Stimulated activated CD8-positive, alpha-beta memory T cell treated with anti-CD3 and anti-CD28 coated beads, Interleukin-4, amount 100 ng/mL, for 4 hours (primary cell): ENCODE measurements at places on chromosomes 4 and X.

- no peak for DNase-seq
These were observed 330.3 kb downstream of the PDHA2 start for GRCh38 chr4:96170198-96170597.

DNA sequence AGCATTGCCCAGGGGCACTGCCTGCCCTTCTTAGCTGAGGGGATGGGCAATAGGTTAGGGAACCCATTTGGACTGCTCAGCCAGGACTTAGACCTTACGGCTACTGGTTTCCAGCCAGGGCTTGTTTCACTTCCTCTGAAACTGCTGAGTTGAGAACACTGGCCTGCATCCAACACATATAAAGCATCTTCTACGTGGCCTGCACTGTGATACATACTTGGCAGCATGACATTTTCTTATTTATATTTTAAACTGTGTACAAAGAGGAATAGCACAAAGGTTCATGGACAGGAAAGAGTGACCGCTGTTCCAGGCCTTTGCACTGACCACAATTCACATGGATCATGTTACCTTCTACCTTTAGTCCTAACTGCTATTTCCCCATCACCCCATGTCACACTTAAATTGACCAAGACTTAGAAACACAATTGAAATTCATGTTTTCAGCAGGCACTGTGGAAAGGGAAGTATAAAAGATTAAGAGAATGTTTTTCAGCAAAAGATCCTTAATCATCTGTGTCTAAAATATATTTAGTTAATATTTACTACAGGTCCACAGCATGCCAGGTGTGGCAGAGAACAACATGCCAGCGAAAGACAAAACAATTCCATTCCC, 43.7 kb downstream of the NLGN4X start:
- no peak for DNase-seq

- DNase-seq, result no peak
These were observed 4.6 kb upstream of the DCAF12L2 start for GRCh38 chrX:126170720-126171119.

GRCh38 chrX:119228512-119229252, 7.4 kb upstream of the PGRMC1 start:
- no peak for DNase-seq

DNA sequence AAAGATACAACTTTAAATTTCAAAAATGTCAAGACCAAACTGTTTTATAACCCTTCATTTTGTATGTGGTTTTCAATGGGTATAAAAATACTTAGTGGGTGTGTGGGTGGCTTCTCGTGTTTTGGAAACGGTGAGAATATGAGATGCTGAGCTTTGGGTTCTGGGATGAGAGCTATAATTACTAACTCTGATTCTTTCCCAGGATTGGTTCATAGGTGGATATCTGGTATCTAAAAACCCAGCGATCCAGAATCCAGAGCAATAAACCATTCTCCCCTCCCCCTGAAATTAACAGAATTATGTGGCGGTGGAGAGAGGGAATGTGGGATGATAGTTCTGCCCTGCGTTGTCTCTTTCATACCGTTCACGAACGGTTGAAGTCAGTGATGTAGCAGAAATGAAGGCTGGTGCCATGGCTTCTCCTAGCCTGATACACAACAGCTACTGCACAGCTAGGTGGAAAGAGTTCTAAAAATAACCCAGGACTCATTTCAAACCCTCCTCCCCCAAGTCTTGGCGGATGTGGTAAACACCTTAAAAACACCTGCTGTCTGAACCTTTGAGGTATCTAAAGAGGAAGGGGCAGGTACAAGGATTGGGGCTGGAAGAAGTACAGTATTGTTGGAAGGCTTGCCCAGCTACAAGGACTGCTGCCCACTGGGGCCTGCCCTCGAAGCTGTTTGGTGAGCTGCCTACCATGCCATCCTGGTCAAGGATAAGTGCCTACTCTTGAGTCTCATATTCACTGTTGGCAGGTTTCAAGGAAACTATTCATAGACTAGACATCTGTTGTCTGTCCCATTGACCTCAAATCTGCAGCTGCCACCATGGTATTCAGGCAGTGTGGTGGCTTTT, 44.5 kb downstream of the SEPTIN11 start:
- DNase-seq, result no peak

GRCh38 chr4:155234206-155234605, 25.8 kb downstream of the NPY2R start:
- DNase-seq, result no peak

DNA sequence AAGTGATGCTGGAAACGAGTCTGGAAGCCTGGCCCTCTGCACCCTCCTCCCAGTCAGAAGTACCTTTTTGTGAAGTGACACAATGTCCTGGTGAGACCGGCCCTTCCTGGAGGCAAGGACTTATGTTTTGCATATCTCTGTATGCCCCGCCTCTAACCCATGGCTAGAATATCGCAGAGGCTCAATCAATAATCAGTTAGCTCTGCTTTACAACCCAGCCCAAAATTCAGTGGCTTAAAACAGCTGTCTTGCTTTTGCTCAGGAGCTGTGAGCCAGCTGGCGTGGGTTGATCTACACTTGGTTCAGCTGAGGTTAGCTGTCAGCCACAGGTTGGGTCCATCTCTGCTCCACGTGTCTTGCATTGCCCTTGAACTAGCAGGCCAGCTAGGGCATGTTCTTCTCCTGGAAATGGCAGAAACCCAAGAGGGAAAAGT, 98.8 kb upstream of the METTL14 start:
- DNase-seq, result no peak

DNA sequence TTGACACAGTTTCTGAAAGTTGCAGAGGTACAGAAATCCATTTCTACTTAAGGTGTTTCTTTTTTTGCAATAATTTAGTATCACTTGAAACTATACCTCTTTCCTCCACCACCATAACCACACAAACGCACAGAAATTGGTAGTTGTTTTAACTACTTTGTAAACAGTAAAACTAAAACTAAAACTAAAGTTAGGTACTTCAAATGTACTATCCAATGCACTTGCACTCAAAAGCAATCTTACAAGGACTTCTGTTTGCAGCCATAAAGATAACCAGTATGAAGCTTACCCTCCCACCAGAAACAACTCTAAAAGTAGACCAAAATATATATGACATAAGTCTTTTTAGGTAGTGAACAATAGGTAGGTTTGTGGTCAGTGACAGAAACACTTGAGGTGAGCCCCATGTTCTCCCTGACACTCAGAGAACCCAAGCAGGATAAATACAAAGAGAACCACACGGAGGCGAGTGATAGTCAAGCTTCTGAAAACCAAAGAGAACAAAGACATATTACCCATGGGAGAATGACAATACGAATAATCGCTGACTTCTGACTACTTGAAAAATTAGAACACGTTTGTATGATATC, 72.2 kb upstream of the VBP1 start:
- DNase-seq, result no peak

- DNase-seq, result no peak
These were observed 93.0 kb downstream of the ZXDA start for GRCh38 chrX:57817302-57817701.

- no peak for DNase-seq
These were observed 42.5 kb upstream of the BBS12 start for GRCh38 chr4:122689972-122690371.

GRCh38 chr4:173252024-173252935, 81.9 kb downstream of the HMGB2 start:
- DNase-seq, result no peak

- DNase-seq, result no peak
These were observed 75.7 kb downstream of the AGTR2 start for GRCh38 chrX:116246261-116246660.

- DNase-seq, result no peak
These were observed 107.4 kb downstream of the MAML3 start for GRCh38 chr4:140046543-140046942.

DNA sequence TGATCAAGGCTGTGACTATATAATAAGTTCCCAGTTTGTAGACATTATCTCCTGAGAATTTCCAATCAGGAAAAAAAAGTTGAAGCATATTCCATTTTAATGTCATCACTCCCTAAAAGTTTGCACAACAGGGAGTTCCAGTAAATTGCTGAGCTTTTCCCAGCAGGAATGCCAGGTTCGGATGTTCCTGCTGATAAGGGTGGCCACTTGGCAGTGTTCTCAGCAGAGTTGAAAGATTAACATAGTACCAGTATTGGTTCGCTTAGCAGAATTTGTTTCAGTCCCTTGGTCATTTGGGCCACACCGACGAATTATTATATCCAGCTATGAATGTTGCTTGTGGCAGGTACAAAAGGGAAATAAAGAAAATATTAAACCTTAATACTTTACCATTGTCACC, 5.2 kb upstream of the CXCL2 start:
- no peak for DNase-seq

DNA sequence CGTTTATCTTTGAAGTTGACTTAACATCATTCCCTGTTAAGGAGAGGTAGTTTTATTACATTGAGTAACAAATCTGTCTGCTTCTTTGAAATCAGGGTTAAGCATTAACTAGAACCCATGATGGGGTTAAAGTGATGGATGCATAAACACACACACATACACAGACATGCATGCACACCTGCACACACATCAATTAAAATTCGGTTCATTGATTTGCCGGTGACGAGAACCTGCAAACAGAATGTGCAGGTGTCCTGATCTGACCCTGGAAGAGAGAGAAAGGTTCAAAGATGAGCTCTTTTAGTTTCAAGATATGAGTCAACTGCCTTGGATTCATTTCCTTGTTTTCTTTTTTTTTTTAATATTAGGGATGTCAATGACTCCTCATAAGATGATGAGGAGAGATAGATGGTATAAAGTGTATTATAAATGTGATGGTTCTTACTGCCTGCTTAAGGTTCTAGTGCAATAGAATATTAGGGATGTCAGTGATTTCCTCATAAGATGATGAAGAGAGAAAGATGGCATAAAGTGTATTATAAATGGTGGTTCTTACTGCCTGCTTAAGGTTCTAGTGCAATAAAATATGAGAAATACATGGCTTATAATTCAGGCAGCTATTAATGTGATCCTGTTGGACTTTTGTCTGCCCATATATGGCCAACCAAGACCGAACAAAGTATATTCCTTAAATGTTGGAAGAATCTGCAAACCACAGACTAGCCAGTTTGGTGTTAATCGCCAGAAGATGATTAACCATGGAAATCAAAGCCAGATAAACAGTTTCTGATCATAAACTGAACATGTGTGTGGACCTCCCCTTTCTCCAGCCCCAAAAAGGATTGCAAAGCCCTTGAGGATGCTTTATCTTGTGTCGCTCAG, 14.1 kb upstream of the CD99 start:
- DNase-seq, result no peak

DNA sequence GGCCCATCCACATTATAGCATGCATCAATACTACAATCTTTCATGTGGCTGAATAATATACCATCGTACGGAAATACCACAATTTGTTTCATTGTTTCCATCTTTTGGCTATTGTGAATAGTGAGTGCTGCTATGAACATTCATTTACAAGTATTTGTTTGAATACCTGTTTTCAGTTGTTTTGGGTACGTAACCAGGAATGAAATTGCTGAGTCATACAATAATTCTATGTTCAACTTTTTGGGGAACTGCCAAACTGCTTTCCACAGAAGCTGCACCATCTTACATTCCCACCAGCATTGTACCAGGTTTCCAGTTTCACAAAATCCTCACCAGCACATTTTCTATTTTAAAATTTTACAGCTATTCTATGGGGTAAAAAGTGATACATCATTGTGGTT, 28.5 kb upstream of the MANBA start:
- DNase-seq, result no peak

DNA sequence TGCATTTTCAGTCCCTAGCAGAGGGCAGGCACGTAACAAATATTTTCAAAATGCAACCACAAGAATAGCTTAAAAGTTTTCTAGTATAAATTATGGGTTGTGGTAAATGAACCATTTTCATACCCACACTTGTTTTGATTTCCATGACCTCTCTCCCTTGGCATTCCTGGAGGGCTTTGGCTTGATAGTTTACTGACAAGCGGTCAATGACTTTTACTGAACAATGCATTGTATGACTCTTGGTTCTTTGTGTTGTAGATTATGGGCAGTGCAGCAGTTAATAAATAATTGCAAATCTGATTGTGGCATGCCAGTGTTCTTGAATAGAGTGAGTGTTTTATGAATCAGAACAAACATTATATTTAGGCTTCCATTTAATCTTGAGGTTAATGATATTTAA, 285.2 kb upstream of the ARX start:
- no peak for DNase-seq
